Chondrocyte (in vitro differentiated cells): ENCODE measurements at places on chromosomes 12 and 14.

DNA sequence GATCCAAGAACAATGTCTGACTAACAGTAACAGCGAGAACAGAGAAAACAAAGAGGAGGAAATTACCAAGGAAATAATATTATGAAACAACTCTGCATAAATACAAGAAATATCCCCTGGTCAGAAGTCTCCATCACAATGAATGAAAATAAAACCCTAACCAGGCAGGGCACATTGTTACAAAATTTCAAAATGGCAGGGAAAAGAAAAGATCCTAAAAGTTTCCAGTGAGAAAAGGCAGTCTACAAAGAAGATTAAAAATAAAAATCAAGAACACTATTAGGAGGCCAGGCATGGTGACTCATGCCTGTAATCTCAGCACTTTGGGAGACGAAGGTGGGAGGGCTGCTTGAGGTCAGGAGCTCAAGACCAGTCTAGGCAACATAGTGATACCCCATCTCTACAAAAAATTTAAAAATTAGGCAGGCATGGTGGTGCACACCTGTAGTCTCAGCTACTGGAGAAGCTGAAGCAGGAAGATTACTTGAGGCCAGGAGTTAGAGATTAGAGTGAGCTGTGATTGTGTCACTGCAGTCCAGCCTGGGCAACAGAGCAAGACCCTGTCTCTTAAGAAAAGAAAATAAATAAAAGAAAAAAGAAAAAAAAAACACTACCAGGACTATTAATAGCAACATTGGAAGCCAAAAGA is 47.8 kb downstream of the FERMT2 start:
- no peak for DNase-seq

GRCh38 chr14:35959835-35960234 is 133.7 kb downstream of the BRMS1L start:
- DNase-seq, result no peak

- no peak for DNase-seq
Measured at GRCh38 chr12:124529565-124530276, 37.7 kb downstream of the NCOR2 start.

DNA sequence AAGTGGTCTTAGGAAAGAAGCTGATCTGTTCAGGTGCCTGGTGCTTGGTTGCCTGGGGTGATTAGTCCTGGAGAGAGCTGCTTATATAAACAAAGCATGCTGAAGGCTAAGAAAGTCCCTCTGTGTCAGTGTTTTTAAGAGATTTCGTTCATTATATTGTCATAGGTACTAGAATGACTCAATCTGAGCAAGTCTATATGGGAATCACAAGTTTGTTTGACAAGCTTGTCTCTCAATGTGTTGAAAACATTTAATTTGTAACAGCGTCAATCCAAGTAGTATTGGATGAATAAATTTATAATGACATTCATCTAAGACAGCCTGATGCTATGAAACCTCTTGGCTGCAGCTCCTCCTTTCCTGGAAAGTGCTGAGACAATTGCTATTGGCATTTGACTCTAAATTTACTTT is 256.3 kb downstream of the TMTC2 start:
- no peak for DNase-seq

DNA sequence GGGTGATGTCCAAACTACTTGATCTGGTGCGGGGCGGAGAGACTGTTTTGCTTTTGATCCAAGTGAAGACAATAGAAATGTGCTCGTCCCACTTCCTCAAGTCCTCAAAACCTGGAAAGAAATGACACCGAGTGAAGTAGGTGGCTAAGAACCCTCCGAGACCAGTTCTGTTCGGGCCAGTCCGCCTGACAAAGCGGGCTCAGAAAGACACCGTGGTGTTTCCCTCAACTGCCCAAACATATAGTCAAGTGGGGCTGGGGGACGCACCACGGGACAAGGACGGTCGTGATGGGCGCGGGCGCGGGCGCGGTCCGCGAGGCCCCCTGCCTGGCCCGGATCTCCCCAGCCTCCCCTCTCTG is 1.6 kb downstream of the PHLDA1 start:
- no peak for DNase-seq

DNA sequence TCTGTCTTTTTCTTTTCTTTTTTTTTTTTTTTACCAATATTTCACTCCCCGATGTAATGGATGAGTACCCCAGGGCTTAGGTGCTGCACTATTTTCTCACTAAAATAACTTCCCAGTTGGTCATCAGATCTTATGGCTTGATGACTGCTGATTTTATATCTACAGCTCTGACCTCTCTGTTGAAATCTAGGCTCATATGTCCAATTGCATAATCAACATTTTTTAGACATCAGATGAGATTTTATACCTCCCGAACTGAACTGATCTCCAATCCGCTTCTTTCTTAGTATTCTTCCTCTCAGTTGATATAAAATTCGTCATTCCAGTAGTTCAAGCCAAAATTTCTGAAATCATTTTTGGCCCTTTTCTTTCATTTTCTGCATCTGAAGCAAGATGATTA is 1236.5 kb downstream of the SLC16A7 start:
- DNase-seq, result no peak

GRCh38 chr14:69092840-69093422 is 60.0 kb downstream of the DCAF5 start:
- DNase-seq, result no peak

DNA sequence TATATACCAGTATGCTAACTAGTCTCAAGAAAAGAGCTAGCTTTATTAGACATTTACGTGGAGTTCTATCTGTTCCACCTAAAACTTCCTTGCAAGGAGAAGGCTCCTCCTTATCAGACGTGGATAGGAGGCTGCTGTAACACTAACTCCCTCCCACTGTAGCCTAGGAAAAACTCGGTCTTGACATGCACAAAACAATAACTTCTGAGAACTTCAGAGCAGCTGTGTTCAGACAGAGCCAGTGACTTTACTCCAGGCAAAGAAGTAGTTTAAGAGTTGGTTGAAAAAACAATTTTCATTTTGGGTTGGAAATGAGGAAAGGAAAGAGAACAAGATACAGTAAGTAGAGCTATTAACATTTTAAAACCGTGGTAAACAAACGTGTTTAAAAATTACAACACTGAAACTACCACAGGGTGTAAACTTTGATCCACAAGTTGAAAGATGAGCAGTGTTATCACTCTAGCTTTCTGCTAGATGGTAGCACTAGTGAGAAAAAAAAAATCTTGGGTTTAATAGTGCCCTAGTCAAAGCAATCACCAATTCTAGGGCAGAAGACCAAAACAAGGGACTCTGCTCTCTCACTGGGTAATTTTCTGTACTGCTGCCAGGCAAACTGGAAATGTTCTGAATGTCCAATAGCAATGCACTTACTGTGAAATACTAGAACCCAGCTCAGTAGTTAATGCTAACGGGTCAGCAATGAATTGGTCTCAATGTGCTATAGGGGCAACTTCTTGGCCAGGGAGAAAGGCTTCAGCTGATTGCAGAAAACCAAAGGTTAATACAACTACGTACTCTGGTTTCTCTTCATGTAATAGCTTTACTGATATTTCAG is 2.4 kb downstream of the ATF7 start:
- no peak for DNase-seq

DNA sequence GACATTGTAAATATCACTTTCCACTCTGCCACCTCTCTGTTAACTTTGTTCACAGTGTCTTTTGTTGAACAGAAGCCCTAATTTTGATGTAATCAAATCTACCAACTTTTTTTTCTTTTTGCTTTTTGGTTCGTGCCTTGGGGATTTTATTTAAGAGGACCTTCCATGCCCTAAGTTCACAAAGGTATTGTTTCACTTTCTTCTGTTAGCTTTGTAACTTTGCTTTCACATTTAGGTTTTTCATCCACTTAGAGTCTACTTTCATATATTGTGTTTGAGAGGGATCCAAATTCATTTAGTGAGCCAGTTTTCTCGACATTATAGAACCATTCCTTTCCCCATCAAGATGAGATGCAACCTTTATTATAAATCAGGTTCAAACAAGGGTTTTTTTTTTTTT is 275.7 kb upstream of the CRY1 start:
- no peak for DNase-seq

GRCh38 chr14:96040828-96041371 is 1.7 kb downstream of the C14orf132 start:
- DNase-seq, result no peak

- DNase-seq, result no peak
Measured at GRCh38 chr14:51619561-51619960, 32.1 kb upstream of the FRMD6 start.

DNA sequence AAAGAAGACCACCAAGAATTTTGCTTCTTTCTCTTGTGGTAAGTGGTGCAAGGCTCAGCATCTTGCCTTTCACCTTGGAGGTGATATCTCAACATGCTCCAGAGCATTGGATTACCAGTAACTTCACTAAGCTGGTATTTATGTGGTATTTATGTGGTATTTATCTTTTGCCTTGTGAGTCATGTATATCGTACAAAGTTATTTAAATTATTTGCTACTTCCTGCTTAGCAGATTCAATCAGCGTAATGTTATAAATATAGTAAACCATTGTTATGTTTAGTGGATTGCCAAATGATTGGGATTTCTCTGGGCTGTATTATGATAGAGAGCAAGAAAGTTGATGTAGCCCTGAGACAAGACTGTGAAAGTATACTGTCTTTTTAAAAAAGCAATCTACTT is 366.4 kb downstream of the IPO8 start:
- no peak for DNase-seq

- DNase-seq, result no peak
Measured at GRCh38 chr14:72256055-72256454, 323.8 kb downstream of the RGS6 start.

- no peak for DNase-seq
Measured at GRCh38 chr14:68153275-68153674, 333.7 kb downstream of the RAD51B start.

DNA sequence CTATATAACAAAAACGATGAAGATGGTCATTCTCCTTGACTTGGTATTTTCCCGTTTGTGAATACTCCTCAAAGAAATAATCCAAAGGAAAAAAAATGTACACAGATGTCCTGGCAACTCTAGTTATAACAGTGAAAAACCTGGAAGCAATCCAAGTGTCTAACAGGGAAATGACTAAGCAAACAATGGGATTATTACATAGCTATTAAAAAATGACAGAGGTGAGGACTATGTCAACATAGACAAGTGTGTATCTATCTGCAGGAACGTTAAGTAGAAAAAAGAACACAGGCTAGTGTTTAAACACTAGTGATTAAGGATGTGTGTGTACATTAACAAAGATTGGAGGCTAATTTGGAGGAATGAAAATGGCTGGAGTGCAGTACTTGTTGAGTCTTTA is 5.9 kb upstream of the APOLD1 start:
- no peak for DNase-seq

DNA sequence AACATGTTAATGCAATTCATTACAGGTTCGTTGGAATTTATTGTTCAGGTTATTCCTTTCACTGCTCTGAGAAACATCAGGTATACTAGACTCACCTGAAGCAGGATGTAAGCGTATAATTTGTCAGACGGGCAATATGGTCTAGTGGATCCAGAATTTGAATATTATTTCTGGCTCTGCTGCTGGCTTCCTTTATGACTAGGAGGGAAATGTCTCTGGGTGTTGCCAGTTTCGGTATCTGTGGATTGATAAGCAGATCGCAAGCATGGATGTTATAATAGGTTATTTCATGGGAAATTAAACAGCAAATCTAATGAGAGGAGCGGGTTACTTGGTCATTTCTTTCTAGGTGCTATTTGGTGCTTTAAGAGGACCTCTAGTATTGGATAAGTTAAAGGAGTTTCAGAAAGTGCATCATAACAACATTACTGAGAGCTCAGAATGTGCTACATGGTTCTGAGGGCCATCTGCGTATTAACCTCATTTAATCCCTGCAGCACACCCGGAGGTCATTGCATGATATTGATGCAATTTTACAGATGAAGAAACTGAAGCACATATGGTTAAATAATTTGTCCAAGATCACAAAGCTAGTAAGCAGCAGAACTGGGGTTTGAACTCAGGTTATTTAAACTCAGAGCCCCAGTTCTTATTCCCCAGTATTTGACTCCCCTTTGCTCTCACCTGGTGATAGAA is 47.3 kb upstream of the BCAT1 start:
- no peak for DNase-seq

DNA sequence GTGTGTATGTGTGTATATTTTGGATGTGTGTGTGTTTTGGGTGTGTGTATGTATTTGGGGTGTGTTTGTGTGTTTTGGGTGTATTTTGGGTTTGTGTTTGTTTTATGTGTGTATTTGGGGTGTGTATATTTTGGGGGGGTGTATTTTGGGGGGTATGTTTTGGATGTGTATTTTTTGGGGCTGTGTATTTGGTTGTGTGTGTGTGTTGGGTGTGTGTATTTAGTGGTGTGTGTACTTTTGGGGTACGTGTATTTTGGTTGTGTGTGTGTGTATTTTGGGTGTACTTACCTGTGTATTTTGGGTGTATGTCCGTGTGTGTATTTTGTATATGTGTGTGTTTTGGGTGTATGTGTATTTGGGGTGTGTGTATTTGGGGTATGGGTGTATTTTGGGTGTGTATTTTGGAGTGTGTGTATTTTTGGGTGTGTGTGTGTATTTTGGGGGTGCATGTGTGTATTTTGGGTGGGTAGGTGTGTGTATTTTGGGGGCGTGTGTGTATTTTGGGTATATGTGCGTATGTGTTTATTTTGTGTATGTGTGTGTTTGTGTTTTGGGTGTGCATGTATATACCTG is 16.7 kb upstream of the TCTN2 start:
- DNase-seq, result no peak

DNA sequence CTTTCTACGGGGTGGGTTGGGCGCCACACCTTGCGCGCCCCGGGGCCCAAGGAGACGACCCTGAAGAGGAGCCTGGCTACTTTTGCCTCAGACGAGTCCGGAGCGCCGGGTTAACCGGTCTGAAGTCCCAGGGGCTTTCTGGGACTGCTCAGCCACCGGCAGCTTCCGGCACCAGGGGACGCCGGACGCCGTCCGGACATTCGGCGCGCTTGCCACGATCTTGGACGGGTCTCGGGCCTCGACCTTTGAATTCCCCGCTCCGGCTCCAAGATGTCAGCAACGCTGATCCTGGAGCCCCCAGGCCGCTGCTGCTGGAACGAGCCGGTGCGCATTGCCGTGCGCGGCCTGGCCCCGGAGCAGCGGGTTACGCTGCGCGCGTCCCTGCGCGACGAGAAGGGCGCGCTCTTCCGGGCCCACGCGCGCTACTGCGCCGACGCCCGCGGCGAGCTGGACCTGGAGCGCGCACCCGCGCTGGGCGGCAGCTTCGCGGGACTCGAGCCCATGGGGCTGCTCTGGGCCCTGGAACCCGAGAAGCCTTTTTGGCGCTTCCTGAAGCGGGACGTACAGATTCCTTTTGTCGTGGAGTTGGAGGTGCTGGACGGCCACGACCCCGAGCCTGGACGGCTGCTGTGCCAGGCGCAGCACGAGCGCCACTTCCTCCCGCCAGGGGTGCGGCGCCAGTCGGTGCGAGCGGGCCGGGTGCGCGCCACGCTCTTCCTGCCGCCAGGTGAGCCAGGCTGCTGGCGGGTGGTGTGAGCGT is at the start of gene ACOT4:
ACOT4 (plus strand) TSS at position 184 of the 760 bp plus-strand sequence; CDS start at position 271, 87 bp downstream.
- DNase-seq, result no peak

DNA sequence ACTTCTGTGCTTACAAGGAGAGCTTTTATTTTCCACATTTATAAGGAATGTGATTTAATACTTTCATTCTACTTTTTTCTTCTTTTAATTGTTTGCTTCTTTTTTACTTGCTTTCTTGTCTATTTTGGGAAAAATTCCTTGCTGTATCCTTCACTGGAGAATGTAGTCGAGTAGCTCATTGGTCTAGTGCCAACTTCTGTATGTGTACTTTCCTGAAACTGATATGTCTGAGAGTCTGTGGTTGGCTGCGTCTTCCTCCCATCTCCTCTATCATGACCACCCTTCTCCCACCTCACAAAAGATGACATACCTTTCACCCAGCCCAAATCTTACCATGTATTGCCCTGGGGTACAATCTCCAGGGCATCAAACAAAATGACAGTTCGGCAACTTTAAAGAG is 51.8 kb downstream of the MSRB3 start:
- DNase-seq, result no peak

GRCh38 chr12:69701826-69702225 is 2.7 kb upstream of the BEST3 start:
- DNase-seq, result no peak

GRCh38 chr12:1534748-1535147 is 59.6 kb downstream of the FBXL14 start:
- DNase-seq, result no peak
